Suprapubic skin (tissue), 4 donors: ENCODE measurements at places on chromosomes 7 and 10.
A peak's percentile ranks its signal among the peaks of the same experiment; 100 is the strongest.

- H3K27me3 ChIP-seq = no peaks in the 10 kb centered on the region
- peaks cover 38% of the 10 kb centered on the region for H3K4me1 ChIP-seq
- H3K4me3 ChIP-seq = peak overlapping the region; percentile 12
- peak overlapping the region; percentile 95 for H3K27ac ChIP-seq
These were observed 70.3 kb upstream of the KMT2E start for GRCh38 chr7:104943502-104944343.

DNA sequence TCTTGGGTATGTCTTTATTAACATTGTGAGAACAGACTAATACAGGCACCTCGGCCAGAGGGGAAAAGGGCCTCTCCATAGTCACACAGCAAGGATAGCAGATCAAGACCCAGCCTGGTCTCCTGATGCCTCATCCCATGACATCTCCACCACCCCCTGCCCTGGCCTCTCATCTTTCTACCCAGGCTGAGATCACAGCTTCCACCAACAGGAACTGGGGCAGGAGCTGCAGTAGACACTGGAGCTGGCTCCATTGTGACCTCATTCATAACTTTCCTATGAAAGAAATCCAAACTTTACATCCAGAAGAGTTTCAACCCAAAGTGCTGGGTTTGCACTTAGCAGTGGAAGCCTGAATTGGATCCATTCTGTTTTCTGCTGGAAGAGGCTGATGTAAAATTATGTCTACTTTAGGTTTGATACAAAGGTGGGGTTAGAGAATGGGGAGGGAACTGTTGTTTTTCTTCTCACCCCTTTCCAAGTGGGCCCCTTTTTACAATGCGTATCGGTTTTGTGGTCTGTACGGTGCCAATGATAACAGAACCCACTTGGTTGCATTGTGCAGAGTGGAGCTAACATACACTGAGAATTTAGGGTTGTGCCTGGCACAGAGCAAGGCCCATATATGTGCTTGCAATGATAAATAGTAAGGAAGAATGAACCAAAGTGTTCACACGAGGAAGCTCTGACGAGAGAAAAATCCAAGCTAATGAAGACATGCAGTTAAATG, 28.6 kb upstream of the INSIG1 start:
- H3K4me1 ChIP-seq = no peaks in the 10 kb centered on the region
- H3K27me3 ChIP-seq = no peaks in the 10 kb centered on the region
- H3K27ac ChIP-seq = no peak overlapping the region
- no peak overlapping the region for H3K4me3 ChIP-seq
- H3K36me3 ChIP-seq = no peaks in the 10 kb centered on the region
- DNase-seq = no peak

GRCh38 chr10:33506391-33506790, 171.9 kb upstream of the NRP1 start:
- no peak overlapping the region for H3K4me3 ChIP-seq
- H3K27me3 ChIP-seq = no peaks in the 10 kb centered on the region

DNA sequence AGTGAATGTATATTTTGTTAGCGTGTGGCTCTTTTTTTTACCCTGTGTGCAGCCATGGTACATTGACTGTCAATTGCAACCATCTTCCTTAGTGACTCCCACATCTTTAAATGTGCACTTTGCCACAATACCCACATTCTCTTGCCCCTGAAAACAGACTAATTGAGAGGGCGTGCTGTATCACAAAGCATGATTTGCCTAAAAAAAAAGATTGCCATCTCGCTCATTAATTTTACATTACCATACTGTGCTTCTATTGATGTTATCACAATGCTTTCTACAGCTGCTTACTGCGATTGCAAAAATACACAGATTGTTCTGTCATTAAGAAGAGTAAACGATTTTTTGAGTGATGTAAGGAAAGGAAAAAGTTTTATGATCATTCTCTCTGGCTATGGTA, 613.1 kb upstream of the NRP1 start:
- no peaks in the 10 kb centered on the region for H3K36me3 ChIP-seq
- no peak overlapping the region for H3K27ac ChIP-seq
- DNase-seq = no peak
- H3K27me3 ChIP-seq = no peaks in the 10 kb centered on the region
- no peak overlapping the region for H3K4me3 ChIP-seq
- H3K4me1 ChIP-seq = no peaks in the 10 kb centered on the region

GRCh38 chr10:31014161-31014875, 17.3 kb downstream of the ZNF438 start:
- no peak for DNase-seq
- no peak overlapping the region for H3K4me3 ChIP-seq
- no peaks in the 10 kb centered on the region for H3K36me3 ChIP-seq
- no peak overlapping the region for H3K27ac ChIP-seq

DNA sequence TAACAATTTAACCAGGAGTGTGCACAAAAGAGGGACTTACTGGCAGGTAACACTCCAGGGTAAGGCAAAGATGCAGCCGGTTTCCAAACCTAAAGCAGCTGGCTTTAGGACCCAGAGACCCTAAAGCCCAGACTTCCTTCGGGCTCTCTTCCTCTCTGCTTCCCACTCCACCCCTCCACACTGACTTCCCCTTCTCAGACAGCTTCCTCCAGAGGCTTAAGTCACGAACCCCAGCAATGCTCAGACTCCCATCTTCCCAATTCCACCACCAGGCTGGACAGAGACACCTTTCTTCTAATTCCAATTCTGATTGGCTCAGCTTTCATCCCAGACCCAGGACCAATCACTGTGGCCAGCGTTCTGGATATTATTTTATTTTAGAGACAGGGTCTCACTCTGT, 24.8 kb downstream of the STYXL1 start:
- no peak for DNase-seq
- peaks cover 35% of the 10 kb centered on the region for H3K36me3 ChIP-seq

DNA sequence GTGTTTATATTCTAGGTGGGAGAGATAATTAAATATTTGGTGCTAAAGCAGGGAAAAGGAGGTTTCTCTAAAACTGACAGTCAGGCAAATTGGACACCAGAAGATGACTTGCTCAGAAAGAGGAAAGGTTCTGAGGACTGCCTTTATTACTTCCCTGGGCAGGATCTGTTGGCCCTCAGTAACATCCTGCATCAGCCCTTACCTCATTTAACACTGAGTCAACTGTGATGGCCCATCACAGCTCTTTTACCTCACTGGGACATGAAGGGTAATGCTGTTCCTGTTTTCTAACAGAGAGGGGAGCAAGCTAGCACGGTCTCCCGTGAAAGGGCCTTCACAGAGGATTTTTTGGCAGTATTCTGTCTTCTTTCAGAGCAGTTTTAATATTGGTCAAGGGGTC, 12.0 kb downstream of the PPP1R17 start:
- DNase-seq = no peak
- H3K4me3 ChIP-seq = no peak overlapping the region
- H3K4me1 ChIP-seq = no peaks in the 10 kb centered on the region
- no peak overlapping the region for H3K27ac ChIP-seq
- no peaks in the 10 kb centered on the region for H3K27me3 ChIP-seq
- H3K36me3 ChIP-seq = no peaks in the 10 kb centered on the region

- H3K36me3 ChIP-seq = no peaks in the 10 kb centered on the region
- H3K4me3 ChIP-seq = no peak overlapping the region
- peaks cover 16% of the 10 kb centered on the region for H3K4me1 ChIP-seq
- H3K27me3 ChIP-seq = no peaks in the 10 kb centered on the region
- no peak overlapping the region for H3K27ac ChIP-seq
These were observed 29.2 kb upstream of the XPNPEP1 start for GRCh38 chr10:109952526-109952925.

DNA sequence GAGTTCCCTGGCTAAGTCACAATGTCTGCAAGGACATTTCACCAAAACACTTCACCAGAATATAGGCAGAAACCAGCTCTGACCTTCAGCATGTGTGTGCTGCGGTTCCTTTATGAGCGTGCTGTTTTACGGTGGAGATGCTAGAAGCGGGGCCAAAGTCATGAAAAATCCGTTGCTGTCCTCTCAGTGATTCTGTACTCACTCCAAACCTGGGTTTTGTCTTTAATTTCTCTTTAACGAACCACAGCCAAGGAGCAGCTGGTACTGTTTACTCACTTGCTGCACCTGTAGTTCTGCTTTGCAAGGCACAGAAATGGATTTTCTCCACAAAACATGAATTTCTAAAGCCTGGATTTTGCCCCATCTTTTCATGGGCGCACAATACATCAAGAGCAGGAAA, 639.9 kb downstream of the PHTF2 start:
- no peak for DNase-seq
- H3K36me3 ChIP-seq = no peaks in the 10 kb centered on the region
- no peak overlapping the region for H3K27ac ChIP-seq
- H3K27me3 ChIP-seq = no peaks in the 10 kb centered on the region
- no peak overlapping the region for H3K4me3 ChIP-seq

DNA sequence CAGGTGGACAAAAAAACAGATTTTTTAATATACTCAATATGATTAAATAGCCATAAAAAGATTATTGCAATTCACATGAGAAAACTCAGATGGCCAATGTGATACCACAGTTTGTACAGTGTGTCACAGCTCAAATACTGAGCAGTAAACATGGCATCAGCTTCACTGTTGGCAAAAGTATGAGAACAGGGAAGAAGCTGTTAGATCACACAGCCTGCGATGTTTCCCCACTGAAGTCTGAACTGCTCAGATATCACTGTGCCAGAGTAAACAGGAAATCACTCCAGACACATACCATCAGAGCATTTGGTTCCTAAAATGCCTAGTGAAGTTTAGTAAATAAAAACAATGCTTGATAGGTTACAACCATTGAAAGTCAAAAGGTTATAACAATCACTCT, 347.8 kb downstream of the ETV1 start:
- no peak for DNase-seq
- no peak overlapping the region for H3K27ac ChIP-seq
- H3K27me3 ChIP-seq = no peaks in the 10 kb centered on the region
- H3K4me3 ChIP-seq = no peak overlapping the region
- H3K36me3 ChIP-seq = no peaks in the 10 kb centered on the region
- H3K4me1 ChIP-seq = no peaks in the 10 kb centered on the region

DNA sequence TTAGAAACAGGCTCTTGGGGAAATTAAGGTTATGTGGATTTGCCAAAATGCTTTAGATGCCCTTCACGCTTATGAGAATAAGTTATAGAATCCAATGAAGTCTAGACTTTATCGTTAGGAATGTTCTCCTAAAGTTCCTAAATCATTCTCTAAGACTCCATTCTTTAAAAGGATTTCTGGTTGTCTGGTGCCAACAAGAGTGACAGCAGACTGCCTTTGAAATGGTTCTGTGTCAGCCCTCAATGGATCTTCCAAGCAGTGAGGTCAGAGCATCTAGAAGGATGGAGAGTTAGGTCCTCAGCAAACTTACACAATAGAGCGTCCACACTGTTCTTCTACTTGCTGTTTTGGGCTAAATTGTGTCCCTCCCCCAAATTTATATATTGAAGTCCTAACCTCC, 473.3 kb downstream of the GATA3 start:
- no peak overlapping the region for H3K4me3 ChIP-seq
- no peak for DNase-seq
- H3K36me3 ChIP-seq = no peaks in the 10 kb centered on the region
- H3K27me3 ChIP-seq = no peaks in the 10 kb centered on the region
- H3K4me1 ChIP-seq = no peaks in the 10 kb centered on the region
- no peak overlapping the region for H3K27ac ChIP-seq
